ENCODE measurements at places on chromosomes 5 and 9.

GRCh38 chr9:12997009-12997408 lies 222.2 kb downstream of the LURAP1L start:
- no peak for DNase-seq

GRCh38 chr5:85000671-85001070 lies 616.0 kb upstream of the EDIL3 start:
- DNase-seq = no peak

DNA sequence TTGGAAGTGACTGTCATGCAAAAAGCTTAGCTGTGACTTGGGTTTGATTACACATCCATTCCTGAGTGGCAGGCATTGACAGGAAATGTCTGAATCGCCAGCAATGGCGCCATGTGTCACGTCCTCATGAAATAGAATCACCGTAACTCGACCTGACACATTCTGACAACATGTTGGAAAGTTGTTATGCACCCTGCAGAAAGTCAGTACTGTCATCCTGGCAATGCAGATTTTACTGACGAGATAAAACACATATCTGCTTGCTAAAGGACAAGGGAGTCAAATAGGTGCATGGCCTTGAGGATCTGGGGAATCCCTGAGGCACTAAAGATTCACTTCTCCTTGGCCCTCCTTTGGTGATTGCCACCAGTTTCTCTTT lies 344.2 kb downstream of the SPATA31D1 start:
- DNase-seq = no peak

- peak; percentile 19 for DNase-seq
Observed at GRCh38 chr5:171418982-171419687, at the start of gene FGF18. TSS of gene FGF18 (plus strand) at chr5:171419647. CDS start at chr5:171420200, 553 bp downstream.

- no peak for DNase-seq
Observed at GRCh38 chr5:77957-78804, 13.8 kb upstream of the PLEKHG4B start.

DNA sequence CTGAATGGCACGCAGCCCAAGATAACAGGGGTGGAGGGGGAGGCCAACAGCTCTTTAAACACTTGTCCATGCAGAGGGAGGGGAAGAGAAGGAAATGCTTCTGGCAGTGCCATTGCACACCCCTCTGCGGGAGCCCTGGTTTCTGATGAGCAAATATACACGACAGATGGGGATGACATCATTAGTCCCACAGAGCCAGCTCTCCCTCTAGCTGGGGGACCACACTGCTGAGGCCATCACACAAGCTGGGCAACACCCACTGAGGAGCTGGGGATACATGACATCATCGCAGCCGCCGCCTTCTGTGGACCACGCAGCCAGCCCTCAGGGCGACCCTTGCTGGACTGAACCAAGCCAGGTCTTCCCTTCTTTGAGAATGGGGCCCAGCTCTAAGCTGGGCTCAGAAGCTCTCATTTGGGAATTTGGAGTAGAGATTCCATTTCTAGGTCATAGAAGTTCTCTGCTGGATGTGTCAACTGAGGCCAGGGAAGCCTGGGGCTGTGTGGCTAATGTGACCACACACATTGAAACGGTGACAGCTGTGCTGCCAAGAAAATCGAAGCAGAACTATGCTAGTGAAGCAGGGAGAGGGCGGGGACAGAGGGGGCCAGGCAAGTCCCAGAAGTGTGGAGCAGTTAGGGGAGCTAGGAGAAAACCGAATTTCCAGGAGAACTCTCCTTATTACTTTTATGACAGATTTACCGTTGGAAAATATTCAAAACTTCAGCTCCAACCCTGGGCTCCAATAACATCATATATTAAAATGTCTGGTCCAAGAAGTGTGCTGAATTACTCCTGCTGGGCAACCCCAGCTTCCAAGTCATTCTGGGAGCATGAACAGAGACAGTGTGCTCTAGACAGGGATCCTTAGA lies 79.5 kb downstream of the PRRT1B start:
- no peak for DNase-seq

All from activated CD4-positive, alpha-beta T cell treated with anti-CD3 and anti-CD28 coated beads for 4 hours (primary cell).